Temporal lobe (tissue), 4 donors: ENCODE measurements at places on chromosomes 2 and 18. TPM values are rescaled to one million over a fixed set of nuclear protein-coding genes. Genes with fewer than 3 reads are reported as not detected.

C1QL2 gene
- total RNA-seq = 4.4 TPM

NCK2 gene
- 47.2 TPM for total RNA-seq

CFC1 gene
- 0.49 TPM for total RNA-seq

IL1RL2 gene
- 0.74 TPM for total RNA-seq

CDK15 gene
- total RNA-seq = under 0.01 TPM

NTSR2 gene
- 0.25 TPM for total RNA-seq

ACMSD gene
- total RNA-seq = not detected

TSPYL6 gene
- under 0.01 TPM for total RNA-seq

PCARE gene
- under 0.01 TPM for total RNA-seq

ANKRD36C gene
- 169 TPM for total RNA-seq

CCDC141 gene
- total RNA-seq = 1.5 TPM

IL1B gene
- 0.49 TPM for total RNA-seq

STAMBP gene
- 16.7 TPM for total RNA-seq

CCL20 gene
- not detected for total RNA-seq

GREB1L gene
- 0.74 TPM for total RNA-seq

SLC11A1 gene
- 2.0 TPM for total RNA-seq

HOXD3 gene
- not detected for total RNA-seq

HOXD9 gene
- not detected for total RNA-seq

DSG4 gene
- total RNA-seq = not detected

REG3G gene
- total RNA-seq = not detected

GPR75 gene
- total RNA-seq = 15.0 TPM

KLHL14 gene
- 39.6 TPM for total RNA-seq

ITGA4 gene
- 5.9 TPM for total RNA-seq

PIEZO2 gene
- 3.9 TPM for total RNA-seq

SLC4A3 gene
- 22.9 TPM for total RNA-seq

MSTN gene
- total RNA-seq = 2.5 TPM

LAMA3 gene
- 2.5 TPM for total RNA-seq
